ENCODE measurements at places on chromosomes 4 and X.

GRCh38 chr4:44872246-44872645, 145.9 kb upstream of the GNPDA2 start:
- DNase-seq, result no peak

DNA sequence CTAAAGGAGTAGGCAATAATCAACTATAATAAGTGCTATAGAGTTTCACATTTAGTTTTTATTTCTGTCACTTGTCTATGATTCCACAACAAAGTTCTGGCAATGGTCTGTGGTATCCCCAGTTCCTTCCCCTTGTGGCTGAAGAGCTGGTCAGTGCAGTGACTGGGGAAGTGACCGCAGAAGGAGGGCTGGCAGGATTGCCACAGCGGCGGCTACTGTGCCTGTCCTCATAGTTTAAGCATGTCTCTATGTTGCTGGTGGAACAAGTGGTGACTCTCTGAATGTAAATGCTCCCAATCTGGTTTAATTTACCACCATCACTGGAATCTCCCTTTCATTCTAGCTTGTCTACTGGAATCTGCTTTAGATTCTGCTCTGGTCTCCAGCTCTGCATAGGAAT, 170.6 kb upstream of the GK2 start:
- DNase-seq, result no peak

DNA sequence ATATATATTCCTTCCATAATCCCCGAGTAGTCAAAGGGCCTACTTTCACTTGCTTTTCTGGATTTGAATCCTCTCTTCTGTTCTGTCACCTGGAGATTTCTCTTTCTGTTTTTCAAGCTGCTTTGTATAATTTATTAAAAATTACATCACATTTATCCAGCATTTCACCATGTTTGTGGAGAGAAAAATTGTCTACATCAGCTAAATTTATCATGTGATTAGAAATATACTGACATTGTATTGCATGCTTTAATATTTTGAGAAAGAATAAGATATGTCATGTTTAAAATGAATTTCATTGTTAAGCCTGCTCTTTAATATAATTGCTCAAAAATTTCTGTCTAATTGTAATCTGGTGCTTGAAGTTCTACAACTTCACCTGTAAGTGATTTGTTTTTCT, 323.1 kb upstream of the DKK2 start:
- DNase-seq, result no peak

DNA sequence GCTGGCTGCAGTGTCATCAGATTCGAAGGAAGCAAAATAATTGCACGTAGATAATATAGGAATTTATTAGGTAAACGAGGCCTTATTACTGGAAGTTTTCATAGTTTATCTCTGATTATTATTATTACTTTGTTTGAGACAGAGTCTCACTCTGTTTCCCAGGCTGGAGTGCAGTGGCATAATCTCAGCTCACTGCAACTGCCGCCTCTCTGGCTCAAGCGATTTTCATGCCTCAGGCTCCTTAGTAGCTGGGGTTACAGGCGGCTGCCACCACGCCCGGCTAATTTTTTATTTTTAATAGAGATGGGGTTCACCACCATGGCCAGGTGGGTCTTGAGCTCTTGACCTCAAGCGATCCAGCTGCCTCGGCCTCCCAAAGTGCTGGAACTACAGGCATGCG, 12.5 kb downstream of the CLCN3 start:
- DNase-seq, result no peak

DNA sequence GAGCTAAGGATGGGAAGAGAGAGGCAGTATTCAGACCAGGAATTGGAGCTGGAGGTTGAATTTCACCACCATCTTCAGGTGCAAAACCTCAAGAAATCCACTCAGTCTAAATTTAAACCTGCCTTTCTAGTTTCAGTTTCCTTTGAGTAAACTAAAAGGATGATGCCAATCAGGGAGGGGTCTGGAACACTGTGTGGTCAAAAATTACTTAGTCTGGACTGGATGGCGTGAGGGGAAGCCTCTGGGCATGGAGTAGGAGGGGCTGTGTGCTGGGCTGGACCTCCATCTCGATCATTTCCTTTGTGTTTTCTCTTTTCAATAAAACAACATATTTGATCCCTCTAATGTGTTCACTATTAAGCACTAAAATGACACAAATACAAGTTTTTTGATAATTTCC, 120.1 kb downstream of the GC start:
- no peak for DNase-seq
